ENCODE measurements at places on chromosomes 4 and X.

DNA sequence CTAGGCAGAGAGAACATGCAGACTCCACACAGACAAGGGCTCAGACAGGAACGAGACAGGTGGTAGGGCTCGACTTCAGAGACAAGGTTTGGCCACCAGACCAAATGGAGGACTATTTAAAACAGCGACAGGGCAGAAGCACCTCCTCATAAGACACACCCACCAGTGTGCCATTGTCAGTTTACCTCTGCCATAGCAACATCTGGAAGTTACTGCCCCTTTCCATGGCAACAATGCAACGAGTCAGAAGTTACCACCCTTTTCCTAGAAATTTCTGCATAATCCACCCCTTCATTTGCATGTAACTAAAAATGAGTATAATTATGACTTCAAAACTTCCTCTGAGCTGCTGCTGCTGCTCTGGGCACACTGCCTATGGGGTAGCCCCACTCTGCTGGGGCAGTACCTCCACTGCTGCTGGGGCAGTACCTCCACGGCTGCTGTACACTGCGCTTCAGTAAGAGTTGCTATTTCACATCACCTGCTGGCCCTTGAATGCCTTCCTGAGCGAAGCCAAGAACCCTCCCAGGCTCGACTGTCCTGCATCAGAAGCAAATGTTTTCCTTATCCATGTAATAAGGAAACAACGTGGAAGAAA is 2222.3 kb upstream of the AGA start:
- DNase-seq: no peak

DNA sequence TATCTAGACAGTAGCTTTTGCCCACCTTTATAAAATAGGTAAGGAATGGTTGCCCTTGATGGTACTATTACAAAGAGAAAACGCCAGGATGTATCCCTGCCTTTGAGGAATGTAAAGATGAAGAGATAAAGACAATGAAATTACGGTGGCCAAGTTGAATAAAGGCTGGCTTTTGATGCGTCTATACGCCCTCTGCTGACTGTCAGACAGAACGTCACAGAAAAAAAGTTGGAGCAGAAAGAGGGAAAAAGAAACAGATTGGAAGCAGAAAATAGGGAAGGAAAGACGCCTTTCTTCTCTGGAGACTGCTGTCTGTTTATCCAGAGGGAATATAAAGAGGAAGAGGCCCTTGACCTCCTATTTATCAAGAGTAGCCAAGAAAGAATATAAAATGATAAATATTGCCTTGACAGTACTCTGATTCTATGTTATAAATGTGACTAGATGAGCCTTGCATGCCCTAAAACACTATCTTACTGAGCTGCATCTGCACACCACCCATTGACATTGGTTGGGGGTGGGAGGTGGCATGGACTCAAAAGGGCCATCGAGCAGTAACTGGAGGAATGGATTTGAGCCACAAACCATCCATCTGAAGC is 30.6 kb downstream of the PCDH19 start:
- no peak for DNase-seq

- DNase-seq: no peak
Observed at GRCh38 chr4:46974891-46975543, 18.4 kb downstream of the GABRA4 start.

DNA sequence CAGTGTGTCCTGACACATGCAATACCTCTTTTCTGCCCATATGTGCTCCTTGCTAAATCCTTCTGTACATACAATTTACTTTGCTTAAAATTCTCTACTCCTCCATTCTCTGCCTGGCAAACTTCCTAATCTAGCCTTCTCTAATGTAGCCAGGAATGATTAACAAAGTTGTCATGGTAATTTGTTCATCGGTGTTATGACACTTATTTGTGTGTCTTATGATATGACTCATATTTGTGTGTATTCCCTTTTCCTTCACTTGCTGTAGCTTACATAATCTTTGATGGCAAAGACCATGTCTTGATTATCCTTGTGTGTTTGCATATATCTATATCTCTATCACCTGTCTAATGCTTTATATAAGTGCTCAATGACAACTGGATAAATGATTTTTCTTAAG is 133.3 kb downstream of the COL25A1 start:
- DNase-seq: no peak

DNA sequence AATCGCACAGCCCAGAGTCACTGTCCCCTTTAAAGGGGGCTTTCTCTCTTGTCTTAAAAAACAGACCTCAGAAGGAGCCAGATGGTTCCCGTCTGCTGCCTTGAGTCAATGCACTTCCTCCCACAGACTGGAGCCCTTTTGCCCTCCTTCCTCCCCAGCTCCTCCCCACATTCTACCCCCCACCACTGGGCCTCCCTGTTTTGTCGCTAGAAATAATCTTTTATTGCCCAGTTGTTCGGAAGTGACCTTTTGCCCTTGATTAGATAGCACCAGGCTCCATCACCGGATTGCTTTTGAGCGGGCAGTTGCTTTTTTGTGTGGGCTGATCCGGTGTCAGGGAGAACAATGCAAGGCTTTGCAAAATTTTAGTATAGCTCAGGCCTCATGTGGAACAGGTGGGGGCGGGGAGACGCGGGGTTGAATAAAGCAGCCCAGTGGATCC is 47.7 kb downstream of the SPRY1 start:
- no peak for DNase-seq

DNA sequence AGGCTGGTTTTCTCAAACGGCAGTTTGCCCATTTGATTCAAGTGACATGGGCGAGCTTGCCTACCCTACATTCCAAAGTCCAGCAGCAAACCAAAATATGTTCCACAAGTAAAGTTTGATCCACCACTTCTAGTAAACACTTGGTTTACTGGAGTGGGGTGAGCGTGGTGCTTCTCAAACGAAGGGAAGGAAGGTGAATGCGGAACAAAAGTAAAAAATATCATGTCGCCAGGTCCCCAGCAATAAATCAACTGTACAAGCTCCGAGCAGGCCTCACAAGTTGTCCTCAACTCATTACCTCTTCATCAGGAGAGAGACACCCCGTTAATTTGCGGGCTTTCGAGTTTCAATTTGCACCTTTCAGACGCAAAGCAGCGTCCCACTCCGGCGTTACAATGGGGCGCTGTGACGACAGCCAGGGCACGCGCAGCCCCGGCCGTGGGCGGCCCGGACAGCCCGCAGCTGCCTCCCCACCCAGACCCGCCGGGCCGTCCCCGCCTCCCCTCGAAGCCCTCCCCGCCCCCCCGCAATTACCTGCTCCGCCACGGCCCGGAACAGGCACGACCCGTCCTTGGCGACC is 1.0 kb downstream of the OTUD4 start:
- DNase-seq: peak; percentile 69

DNA sequence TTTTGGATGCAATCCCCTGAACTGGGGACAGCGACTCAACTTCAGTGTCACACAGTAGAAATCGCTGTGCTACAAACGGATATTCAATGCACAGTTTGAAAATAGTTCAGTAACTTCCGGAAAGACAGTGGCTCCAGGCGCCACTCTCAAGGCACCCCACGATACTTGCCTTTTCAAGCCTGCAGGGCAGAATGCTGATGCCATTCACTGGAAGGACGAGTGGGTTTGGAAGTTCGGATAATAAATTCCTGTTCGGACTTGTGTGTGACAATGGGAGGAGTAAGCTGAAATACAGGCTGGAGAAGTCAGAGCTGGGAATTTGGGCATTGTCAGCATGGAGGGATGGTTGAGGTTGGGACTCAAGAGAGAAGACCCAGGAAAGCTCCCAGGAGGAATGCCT is 64.3 kb upstream of the HELT start:
- DNase-seq: no peak

GRCh38 chrX:3191796-3192195 is 150.5 kb downstream of the ARSF start:
- DNase-seq: no peak

- DNase-seq: no peak
Observed at GRCh38 chr4:184103527-184104264, 114.0 kb downstream of the ENPP6 start.

GRCh38 chr4:77148078-77148477 is 8.9 kb upstream of the CCNG2 start:
- DNase-seq: no peak

GRCh38 chr4:121680571-121680970 is 16.2 kb downstream of the ANXA5 start:
- DNase-seq: no peak

DNA sequence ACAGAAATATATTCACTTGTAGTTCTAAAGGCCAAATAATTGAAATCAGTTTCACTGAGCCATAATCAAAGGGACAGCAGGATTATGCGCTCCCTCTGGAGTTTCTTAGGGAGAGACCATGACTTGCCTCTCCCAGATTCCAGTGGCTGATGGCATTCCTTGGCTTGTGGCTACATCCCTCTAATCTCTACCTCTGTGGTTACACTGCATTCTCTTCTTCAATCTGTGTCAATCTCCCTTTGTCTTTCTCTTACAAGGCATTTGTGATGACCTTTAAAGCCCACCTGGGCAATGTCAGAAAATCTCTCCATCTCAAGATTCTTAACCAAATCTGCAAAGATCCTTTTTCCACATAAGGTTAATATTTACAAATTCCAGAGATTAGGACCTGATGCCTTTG is 260.2 kb downstream of the UNC5C start:
- DNase-seq: no peak

- no peak for DNase-seq
Observed at GRCh38 chr4:164488114-164488513, 265.8 kb upstream of the SMIM31 start.

GRCh38 chrX:68827848-68828624 is 785 bp upstream of the EFNB1 start:
- no peak for DNase-seq

DNA sequence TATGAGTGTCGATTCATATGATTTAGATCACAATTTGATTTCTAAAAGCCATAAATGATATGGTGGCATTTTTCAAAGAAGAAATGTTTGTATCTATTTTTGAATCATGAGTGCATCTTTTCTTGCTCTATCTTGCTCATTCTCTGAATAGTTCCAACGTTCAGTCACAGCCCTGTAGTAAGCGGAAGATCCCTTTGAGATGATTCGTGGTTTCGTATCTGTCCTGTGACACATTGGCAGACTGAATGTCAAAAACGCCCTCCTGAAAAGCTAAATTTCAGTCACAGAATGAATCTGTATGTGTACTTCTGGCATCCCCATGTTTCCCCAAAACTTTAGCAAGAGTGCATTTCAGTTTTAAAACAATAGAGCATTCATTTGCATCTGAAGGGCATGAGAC is 1066.9 kb upstream of the TENM3 start:
- DNase-seq: no peak

DNA sequence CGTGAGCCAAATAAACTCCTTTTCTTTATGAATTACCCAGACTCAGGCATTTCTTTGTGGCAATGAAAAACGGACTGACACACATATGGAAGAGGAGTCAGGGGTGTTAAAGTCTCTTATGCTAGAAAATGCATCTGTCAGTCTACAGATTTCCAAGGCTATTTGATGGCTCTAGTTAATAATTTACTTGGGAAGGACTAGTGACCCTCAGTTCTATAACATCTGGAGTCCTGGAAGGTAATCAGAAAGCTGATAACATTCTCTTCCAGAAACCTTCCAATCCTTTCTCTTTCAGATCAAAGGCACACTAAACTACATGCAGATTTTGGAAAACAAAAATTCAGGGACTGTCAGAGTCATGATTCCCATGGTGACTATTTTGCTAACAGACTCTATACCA is 142.0 kb upstream of the TEX13D start:
- no peak for DNase-seq

- no peak for DNase-seq
Observed at GRCh38 chrX:55159551-55159950, 60.6 kb upstream of the PAGE5 start.

GRCh38 chr4:101102114-101102742 is 245.1 kb downstream of the PPP3CA start:
- DNase-seq: no peak

GRCh38 chr4:76755756-76756155 is 142.2 kb downstream of the SOWAHB start:
- no peak for DNase-seq

DNA sequence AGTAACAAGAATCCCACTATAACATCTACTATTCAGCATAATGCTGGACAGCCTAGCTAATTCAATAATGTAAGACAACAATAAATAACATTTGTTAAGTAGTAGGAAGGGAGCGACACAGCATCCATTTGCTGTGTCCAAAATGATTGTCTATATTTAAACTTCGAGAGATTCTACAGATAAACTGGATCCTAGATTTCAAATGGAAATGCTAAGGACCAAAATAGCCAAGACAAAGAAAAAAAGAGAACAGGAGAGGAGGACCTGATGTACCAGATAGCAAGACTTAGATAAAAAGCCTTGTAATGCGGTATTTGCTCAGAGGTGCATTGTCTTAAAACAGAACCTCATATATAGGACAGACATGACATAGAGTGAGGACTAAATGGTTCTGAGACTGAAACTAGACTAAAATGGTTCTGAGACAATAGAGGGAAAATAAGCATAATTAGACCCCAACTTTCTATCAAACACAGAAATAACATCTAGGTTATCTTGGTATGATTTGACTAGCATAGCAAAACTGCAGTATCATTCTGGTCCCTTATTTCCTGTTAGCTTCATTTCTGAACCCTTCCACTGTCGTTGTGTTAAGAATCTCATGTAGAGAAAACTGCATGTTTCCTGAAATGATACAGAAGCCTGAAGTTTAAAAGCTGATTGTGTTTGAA is 3.8 kb downstream of the HPGDS start:
- no peak for DNase-seq

DNA sequence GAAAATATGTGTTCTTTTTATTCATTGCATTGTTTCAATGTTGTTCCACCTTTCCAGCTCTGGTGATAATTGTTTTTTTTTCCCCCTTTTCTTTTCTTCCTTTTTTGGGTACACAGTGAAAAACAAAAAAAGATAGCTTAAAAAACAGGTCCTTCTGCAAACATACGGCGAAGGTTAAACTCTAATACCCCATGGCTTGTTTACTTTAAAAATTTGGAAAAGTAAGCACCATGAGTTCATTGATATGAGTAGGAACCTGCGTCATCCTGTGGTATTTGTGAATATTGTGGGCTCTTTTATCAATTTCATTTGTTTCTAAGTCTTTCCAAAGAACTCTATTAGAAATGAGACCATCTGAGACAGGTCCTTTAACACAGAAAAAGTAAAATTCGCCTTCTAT is 123.5 kb downstream of the CHRNA9 start:
- DNase-seq: no peak

GRCh38 chr4:97953171-97953941 is 189.9 kb downstream of the STPG2 start:
- DNase-seq: no peak

- peak; percentile 6 for DNase-seq
Observed at GRCh38 chr4:73944061-73944875, 37.6 kb downstream of the PF4 start.

- DNase-seq: no peak
Observed at GRCh38 chr4:85995361-85995760, 364.5 kb downstream of the MAPK10 start.

GRCh38 chr4:185093603-185094002 is 49.5 kb upstream of the SLC25A4 start:
- no peak for DNase-seq
